ENCODE measurements at places on chromosomes 6 and 20. TPM values are rescaled to one million over a fixed set of nuclear protein-coding genes. Genes with fewer than 3 reads are reported as not detected.

GRCh38 chr6:148359228-148359627 is 16.6 kb downstream of the SASH1 start:
- no peak for DNase-seq
- H3K27me3 ChIP-seq: peaks cover 9% of the 10 kb centered on the region
- H3K4me1 ChIP-seq: peaks cover 4% of the 10 kb centered on the region
- H3K4me3 ChIP-seq: no peak overlapping the region

DNA sequence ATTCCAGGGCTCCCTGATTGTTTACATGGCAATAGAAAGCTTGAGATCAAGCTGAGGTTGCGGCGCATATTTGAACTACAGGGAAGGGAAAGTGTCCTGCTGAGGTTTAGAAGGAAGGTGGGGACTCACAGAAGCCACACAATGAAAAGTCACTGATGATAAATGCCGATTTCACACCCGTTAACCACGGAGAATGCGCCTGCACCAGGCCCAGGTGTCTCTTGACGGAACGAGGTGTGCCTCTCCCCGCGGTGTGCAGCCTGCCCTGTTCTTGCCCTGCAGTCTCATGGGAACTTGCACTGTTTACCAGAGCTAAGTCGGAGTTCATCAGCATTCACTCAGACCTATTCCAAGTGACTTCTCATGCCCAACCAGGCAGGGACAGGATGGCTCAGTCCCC is 90.3 kb downstream of the LY86 start:
- peaks cover 49% of the 10 kb centered on the region for H3K4me1 ChIP-seq
- no peak overlapping the region for H3K27ac ChIP-seq
- peaks cover 7% of the 10 kb centered on the region for H3K27me3 ChIP-seq

DNA sequence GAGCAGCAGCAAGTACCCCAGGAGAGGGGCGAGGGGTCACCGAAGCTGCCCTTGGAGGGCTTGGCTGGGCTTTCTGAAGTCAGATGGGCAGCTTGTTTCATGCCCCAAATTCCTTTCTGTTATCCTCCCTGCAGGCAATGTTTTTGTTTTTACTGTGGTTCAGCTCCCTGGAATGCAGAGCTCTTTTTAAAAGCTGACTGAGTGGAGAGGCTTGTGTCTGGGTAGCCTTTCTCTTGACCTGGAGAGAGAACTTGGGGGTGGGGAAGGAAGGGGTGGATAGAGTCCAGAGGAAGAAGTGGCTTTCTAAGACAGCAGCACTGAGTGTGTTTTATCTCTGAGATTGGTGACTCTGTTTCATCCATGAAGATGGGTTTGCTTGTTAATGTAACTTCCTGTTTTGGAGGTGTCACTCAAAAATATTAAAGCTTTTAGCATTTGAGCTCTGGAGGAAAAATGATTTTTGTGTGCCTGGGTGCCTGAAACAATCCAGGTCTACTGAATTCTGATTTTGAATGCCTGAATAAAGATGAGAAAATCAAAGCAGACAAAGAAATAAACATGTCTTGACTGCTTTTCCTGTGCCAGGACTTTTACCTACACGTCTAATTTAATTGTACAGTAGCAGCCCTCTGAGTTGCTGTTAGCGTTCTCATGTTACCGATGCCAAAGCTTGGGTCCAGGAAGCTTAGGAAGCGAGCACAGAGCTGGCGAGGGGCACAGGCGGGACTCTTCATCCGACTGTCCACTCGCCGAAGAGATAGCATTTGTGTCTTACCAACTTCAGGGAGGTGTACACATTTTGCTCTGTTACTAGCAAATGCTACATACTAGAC is 78.2 kb upstream of the EEF1E1 start:
- peaks cover 2% of the 10 kb centered on the region for H3K27me3 ChIP-seq
- no peak for DNase-seq
- no peaks in the 10 kb centered on the region for H3K4me1 ChIP-seq
- no peak overlapping the region for H3K27ac ChIP-seq
- no peaks in the 10 kb centered on the region for H3K36me3 ChIP-seq

DNA sequence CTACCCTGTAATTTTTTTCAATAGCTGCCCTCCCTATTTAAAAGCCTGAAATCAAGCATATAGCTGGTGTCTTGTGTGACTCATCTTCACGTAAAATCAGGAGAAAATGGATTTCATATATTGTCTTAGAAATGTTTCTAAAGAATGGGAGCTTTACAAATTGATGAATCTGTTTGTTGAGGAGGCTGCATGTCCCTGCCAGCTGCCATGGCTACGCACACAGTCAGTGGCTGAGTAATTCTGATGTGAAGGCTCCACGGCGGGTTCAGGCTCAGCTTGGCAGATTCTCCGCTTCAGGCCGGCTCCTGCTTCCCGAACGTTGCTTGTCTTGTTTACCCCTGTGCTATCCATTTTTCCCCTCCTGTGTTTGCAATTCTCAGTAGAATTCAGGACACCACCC is 82.8 kb downstream of the CCDC170 start:
- H3K36me3 ChIP-seq: no peaks in the 10 kb centered on the region
- no peak overlapping the region for H3K27ac ChIP-seq
- peaks cover 12% of the 10 kb centered on the region for H3K27me3 ChIP-seq
- H3K4me3 ChIP-seq: no peak overlapping the region

GRCh38 chr20:63641792-63642523 is 11.3 kb downstream of the STMN3 start:
- peak overlapping the region; percentile 71 for H3K27ac ChIP-seq
- peak; percentile 97 for DNase-seq
- H3K27me3 ChIP-seq: peaks cover 3% of the 10 kb centered on the region
- H3K36me3 ChIP-seq: peaks cover 10% of the 10 kb centered on the region
- peak overlapping the region; percentile 69 for H3K4me3 ChIP-seq

- no peak overlapping the region for H3K4me3 ChIP-seq
- peaks cover 21% of the 10 kb centered on the region for H3K36me3 ChIP-seq
- DNase-seq: peak; percentile 7
These were observed 7.3 kb downstream of the PTGIS start for GRCh38 chr20:49560646-49561045.

- no peak overlapping the region for H3K4me3 ChIP-seq
- no peaks in the 10 kb centered on the region for H3K36me3 ChIP-seq
- no peak overlapping the region for H3K27ac ChIP-seq
- H3K4me1 ChIP-seq: no peaks in the 10 kb centered on the region
- H3K27me3 ChIP-seq: no peaks in the 10 kb centered on the region
These were observed 183.0 kb upstream of the QKI start for GRCh38 chr6:163231356-163232014.

DNA sequence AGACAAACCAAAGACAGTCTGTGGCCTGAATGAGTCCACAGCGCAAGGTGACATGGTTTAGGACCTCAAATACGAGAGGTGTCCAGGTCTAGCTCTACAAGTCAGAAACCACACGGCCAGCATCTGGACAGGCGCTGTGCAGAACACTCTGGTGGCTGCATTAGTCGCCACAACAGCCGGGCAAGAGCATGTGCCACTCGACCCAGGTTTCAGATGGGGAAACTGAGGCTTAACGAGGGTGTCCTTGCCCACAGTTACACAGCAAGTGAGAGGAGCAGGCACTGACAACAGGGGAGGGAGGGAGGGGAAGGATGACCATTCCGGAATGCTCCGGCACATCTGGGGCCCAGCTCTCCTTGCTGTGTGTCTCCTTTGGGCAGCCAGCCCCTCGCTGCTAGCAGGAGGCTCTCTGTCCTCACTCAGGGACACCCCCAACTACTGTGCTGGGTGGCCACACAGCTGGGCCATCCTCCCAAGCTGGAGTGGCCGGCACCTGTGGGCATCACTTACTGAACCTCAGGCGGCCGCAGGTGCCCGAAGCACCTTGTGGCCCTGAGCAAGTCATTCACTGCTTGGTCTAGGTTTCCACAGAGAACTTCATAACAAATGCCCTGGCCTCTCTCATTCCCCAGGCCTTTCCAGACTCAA is 6.6 kb downstream of the DLL1 start:
- H3K4me3 ChIP-seq: no peak overlapping the region
- no peak overlapping the region for H3K27ac ChIP-seq
- H3K27me3 ChIP-seq: peaks cover 56% of the 10 kb centered on the region
- peaks cover 5% of the 10 kb centered on the region for H3K36me3 ChIP-seq
- DNase-seq: no peak
- peaks cover 11% of the 10 kb centered on the region for H3K4me1 ChIP-seq

- H3K27ac ChIP-seq: no peak overlapping the region
- H3K4me3 ChIP-seq: no peak overlapping the region
- H3K4me1 ChIP-seq: peaks cover 4% of the 10 kb centered on the region
These were observed 39.7 kb upstream of the TULP1 start for GRCh38 chr6:35552285-35552917.

- H3K36me3 ChIP-seq: no peaks in the 10 kb centered on the region
- no peak overlapping the region for H3K4me3 ChIP-seq
- H3K27me3 ChIP-seq: no peaks in the 10 kb centered on the region
- no peak overlapping the region for H3K27ac ChIP-seq
- no peak for DNase-seq
- H3K4me1 ChIP-seq: no peaks in the 10 kb centered on the region
These were observed 23.6 kb downstream of the SMOC2 start for GRCh38 chr6:168464546-168464945.

- H3K36me3 ChIP-seq: no peaks in the 10 kb centered on the region
- no peaks in the 10 kb centered on the region for H3K4me1 ChIP-seq
- peaks cover 12% of the 10 kb centered on the region for H3K27me3 ChIP-seq
- H3K27ac ChIP-seq: no peak overlapping the region
These were observed 123.9 kb upstream of the PHACTR1 start for GRCh38 chr6:12592634-12593033.

GRCh38 chr20:44851545-44851944 is 34.0 kb upstream of the YWHAB start:
- H3K4me3 ChIP-seq: no peak overlapping the region
- no peaks in the 10 kb centered on the region for H3K36me3 ChIP-seq
- H3K27ac ChIP-seq: no peak overlapping the region
- DNase-seq: no peak
- H3K4me1 ChIP-seq: peaks cover under 1% of the 10 kb centered on the region
- H3K27me3 ChIP-seq: peaks cover 16% of the 10 kb centered on the region

- H3K4me3 ChIP-seq: no peak overlapping the region
- H3K27ac ChIP-seq: peak overlapping the region; percentile 66
- H3K27me3 ChIP-seq: no peaks in the 10 kb centered on the region
These were observed 42.8 kb upstream of the TAF8 start for GRCh38 chr6:42007286-42008137.

GRCh38 chr6:35386989-35387388 is 44.6 kb downstream of the PPARD start:
- no peak for DNase-seq
- no peak overlapping the region for H3K4me3 ChIP-seq
- no peak overlapping the region for H3K27ac ChIP-seq
- H3K27me3 ChIP-seq: no peaks in the 10 kb centered on the region
- H3K4me1 ChIP-seq: peaks cover 28% of the 10 kb centered on the region

DNA sequence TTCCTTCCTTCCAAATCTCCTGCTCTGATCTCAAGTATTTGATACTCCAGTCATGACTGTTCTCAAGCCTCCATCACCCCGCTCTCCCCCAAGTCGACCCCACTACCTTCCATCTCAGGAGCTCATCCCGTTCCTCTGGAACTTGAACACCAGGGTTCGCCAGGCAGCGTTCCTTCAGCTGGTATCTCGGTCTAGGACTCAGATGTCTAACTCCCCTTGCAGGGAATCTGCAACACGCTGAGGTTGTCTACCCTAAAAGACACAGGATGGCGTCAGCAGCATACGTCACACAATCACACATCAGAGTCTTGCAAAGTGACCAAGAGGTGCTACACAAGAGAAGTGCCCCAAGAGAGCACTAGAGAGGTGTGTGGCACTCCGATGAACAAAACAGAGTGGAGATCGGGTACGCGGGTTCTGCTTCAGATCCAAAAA is 706 bp downstream of the ZNF184 start:
- peak; percentile 79 for DNase-seq
- peaks cover 4% of the 10 kb centered on the region for H3K27me3 ChIP-seq
- H3K27ac ChIP-seq: peak overlapping the region; percentile 93
- peaks cover 56% of the 10 kb centered on the region for H3K4me1 ChIP-seq

GRCh38 chr20:2093159-2093781 is 8.4 kb upstream of the STK35 start:
- H3K27me3 ChIP-seq: peaks cover 32% of the 10 kb centered on the region
- peak; percentile 36 for DNase-seq
- no peak overlapping the region for H3K4me3 ChIP-seq
- H3K4me1 ChIP-seq: no peaks in the 10 kb centered on the region

DNA sequence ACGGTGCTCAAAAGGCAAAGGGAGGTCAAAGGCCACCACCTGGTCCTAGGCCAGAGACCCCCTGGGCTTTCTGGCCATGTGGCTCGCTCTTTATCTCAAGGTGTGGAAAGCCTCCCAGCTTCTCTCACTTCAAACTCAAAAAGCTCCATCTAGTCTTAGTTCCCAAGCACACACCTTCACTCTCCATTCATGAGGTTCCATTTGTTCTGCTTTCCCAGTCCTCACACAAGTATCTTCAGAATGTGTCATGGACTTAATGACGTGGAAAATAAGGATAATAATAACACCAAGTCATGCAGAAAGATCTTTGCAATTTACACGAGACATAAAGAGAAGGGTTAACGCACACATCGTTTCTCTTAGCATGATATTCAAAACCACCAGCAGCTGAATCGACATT is 219.3 kb downstream of the GMDS start:
- peaks cover 6% of the 10 kb centered on the region for H3K4me1 ChIP-seq
- DNase-seq: no peak
- H3K27me3 ChIP-seq: no peaks in the 10 kb centered on the region
- no peaks in the 10 kb centered on the region for H3K36me3 ChIP-seq

DNA sequence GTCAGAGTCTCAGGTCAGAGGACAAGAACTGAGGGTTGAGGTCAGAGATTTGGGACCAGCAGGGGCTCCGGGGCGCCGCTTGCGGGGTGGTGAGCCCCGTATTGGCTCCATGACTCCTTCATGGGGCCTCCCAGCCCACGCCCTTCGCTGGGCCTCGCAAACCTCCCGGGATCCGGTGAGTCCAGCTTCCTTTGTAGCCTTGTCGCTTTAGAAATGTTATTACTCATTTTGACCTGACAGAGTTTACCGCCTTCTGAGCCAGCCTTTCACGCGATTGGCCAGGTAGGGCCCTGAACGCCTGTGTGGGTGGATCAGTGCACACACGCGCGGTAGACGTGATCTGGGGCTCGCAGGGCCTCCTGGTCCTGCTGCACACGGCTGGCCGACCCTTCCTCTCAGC is 181.1 kb downstream of the ERMARD start:
- no peak overlapping the region for H3K27ac ChIP-seq
- no peaks in the 10 kb centered on the region for H3K36me3 ChIP-seq
- DNase-seq: no peak
- H3K4me3 ChIP-seq: no peak overlapping the region
- no peaks in the 10 kb centered on the region for H3K4me1 ChIP-seq

- peaks cover 24% of the 10 kb centered on the region for H3K4me1 ChIP-seq
- DNase-seq: peak; percentile 71
- H3K36me3 ChIP-seq: peaks cover 6% of the 10 kb centered on the region
- H3K4me3 ChIP-seq: peak overlapping the region; percentile 91
- H3K27me3 ChIP-seq: peaks cover 32% of the 10 kb centered on the region
These were observed 697 bp downstream of the PPT2 start for GRCh38 chr6:32154514-32155161.

GRCh38 chr6:114707081-114707620 is 364.3 kb upstream of the HS3ST5 start:
- H3K4me3 ChIP-seq: no peak overlapping the region
- no peak overlapping the region for H3K27ac ChIP-seq
- no peaks in the 10 kb centered on the region for H3K36me3 ChIP-seq
- DNase-seq: no peak
- H3K4me1 ChIP-seq: no peaks in the 10 kb centered on the region

EMILIN3 gene
- total RNA-seq: not detected

SCGN gene
- not detected for total RNA-seq

FAM217B gene
- total RNA-seq: 26.5 TPM
